Activated CD4-positive, alpha-beta T cell treated with anti-CD3 and anti-CD28 coated beads, Interleukin-2, amount 10 ng/mL, durations not matched to agents 7 days and 5 days (primary cell): ENCODE measurements at places on chromosomes 3 and 15.

DNA sequence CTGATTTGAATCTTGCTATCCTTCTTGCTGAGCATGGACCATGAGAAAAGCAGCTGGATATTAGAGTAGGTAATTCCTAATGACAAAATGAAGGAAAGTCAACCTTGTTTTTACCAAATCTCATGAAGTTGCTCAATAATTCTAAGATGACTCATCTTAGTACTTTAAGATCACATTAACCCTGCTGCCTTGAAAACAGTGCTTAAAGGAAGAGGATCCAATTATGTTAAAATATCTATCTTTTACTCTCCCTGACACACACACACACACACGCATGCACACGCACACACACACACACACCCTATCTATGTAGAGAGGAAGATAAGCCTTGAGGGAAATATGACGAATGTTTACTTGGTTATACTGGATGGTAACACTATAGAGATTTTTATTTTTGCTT lies 16.0 kb upstream of the MYO1E start:
- no peak for DNase-seq
- H3K27ac ChIP-seq: no peak overlapping the region
- peaks cover 17% of the 10 kb centered on the region for H3K4me1 ChIP-seq

DNA sequence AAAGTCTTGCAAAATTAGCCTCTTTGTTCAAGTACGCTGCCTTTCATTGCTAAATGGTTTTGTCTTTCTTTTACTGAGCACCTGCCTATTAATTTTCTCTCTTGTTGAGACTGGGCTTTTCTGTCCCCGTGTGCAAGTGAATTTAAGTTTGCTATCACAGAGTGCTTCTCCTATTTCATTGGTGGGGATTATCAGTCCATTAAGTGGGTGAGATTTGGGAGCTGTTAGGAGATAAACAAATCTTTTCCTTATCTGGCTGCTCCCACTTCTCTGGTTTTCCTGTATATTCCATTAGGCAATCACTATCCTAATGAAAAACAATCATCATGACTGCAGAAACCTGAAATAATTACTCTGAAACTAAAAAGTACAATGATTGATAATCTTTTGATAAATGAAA lies 254.2 kb downstream of the NR1D2 start:
- no peaks in the 10 kb centered on the region for H3K4me1 ChIP-seq
- H3K27ac ChIP-seq: no peak overlapping the region
- H3K4me3 ChIP-seq: no peak overlapping the region
- H3K36me3 ChIP-seq: no peaks in the 10 kb centered on the region
- no peaks in the 10 kb centered on the region for H3K27me3 ChIP-seq

GRCh38 chr15:46502667-46503066 lies 867.8 kb downstream of the SQOR start:
- H3K27me3 ChIP-seq: no peaks in the 10 kb centered on the region
- H3K4me1 ChIP-seq: no peaks in the 10 kb centered on the region
- no peak for DNase-seq

- H3K27me3 ChIP-seq: peaks cover 55% of the 10 kb centered on the region
- no peaks in the 10 kb centered on the region for H3K36me3 ChIP-seq
- peaks cover 11% of the 10 kb centered on the region for H3K4me1 ChIP-seq
These were observed 1.6 kb upstream of the PLD1 start for GRCh38 chr3:171811913-171812335.

GRCh38 chr3:9915254-9916141 lies 1.4 kb upstream of the IL17RC start:
- no peak overlapping the region for H3K27ac ChIP-seq
- H3K4me1 ChIP-seq: peaks cover 16% of the 10 kb centered on the region
- H3K27me3 ChIP-seq: peaks cover 6% of the 10 kb centered on the region
- H3K36me3 ChIP-seq: no peaks in the 10 kb centered on the region
- H3K4me3 ChIP-seq: peak overlapping the region; percentile 64

DNA sequence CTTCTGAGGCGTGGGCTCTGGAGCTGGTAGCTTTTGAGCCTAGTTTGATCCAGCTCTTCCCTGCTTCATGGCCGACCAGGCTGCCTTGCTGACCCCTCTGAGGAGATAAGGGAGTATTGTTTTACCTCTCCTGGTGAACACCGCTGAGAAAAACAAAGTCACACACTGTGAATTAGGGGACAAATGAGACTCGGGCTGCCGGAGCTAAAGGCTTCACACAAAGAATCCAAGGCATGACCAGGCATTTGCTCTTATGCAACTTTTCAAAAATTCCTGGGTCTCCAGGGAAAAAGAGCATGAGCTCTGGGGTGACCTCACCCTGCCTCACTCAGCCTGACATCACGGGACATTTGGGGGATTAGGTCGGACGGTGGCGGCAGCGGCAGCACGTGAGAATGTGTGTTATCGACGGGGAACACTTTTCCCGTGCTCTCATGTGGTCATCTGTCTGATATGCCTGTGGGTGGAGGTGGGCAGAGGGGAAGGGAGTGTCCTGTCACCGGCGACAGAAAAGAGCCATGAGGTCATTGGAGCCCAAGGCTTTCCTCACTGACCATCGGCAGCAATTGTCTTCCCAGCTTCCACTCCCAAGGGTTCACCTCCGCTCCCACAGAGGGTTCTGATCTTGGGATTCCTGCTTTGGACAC lies 61.0 kb downstream of the TMEM44 start:
- no peak for DNase-seq
- H3K4me1 ChIP-seq: no peaks in the 10 kb centered on the region
- H3K27ac ChIP-seq: no peak overlapping the region
- no peak overlapping the region for H3K4me3 ChIP-seq
- peaks cover 19% of the 10 kb centered on the region for H3K27me3 ChIP-seq
- H3K36me3 ChIP-seq: no peaks in the 10 kb centered on the region

GRCh38 chr3:110956081-110956480 lies 115.5 kb upstream of the NECTIN3 start:
- H3K36me3 ChIP-seq: no peaks in the 10 kb centered on the region
- H3K4me3 ChIP-seq: no peak overlapping the region
- DNase-seq: no peak

DNA sequence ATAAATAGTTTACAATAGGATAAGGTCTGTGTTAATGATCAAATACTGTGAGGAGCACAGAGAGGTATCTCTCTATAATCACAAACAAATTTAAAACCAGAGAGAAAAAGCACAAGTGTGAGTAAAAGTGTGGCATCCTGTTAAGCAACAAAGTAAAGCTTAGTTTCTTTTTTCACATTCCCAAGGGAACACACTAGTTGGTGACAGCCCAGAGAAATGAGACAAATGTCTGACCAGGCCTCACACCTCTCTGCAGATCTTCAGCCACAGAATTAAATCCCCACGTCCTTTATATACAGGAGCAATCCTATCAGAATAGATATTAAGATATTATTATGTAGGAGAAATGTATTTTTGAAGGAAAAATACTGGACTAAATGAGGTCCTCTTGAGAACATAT lies 2.7 kb downstream of the FBN1 start:
- H3K4me1 ChIP-seq: peaks cover 10% of the 10 kb centered on the region
- peaks cover 47% of the 10 kb centered on the region for H3K27me3 ChIP-seq
- H3K27ac ChIP-seq: no peak overlapping the region
- no peak for DNase-seq
- H3K36me3 ChIP-seq: no peaks in the 10 kb centered on the region

DNA sequence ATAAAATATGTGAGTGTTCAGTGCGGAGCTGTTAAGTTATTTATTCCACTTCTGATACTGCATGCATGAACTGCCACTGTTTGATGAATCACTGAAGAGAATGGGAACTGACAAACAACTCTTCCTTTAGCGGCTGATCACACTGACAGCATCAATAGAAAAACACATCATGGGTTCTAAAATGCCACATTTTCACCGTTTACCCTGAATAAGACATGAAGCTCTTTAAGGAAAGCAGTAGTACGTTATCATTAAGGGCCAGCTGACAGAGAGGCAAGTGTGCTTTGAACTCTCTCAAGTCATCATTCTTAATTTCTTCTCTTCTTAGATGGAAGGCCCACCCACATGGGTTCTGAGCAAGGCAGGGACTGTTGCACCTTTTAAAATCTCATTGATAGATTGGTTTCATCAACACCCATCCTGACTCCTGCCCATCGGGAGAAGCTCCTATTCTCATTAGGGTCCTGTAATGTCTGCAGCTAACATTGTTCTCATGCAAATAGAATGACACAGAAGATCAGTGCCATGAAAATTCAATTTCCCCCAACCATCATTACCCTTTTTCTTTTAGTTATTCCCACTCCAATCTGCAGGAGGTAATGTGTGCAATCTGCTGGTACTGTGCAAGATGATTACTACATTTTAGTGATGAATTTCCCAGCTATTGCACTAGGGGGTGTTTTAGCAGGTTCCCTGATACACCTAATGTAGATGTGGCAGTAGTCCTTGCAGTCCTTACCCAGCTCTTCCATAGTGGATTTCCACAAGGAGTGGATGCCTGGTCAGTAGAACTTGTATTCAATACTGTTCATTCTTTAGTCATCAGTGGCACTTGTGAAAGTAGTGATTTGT lies 119.1 kb downstream of the ROBO2 start:
- DNase-seq: no peak
- H3K27ac ChIP-seq: no peak overlapping the region
- no peaks in the 10 kb centered on the region for H3K4me1 ChIP-seq

GRCh38 chr3:142450189-142450588 lies 2.4 kb upstream of the XRN1 start:
- peaks cover 15% of the 10 kb centered on the region for H3K4me1 ChIP-seq
- no peak overlapping the region for H3K4me3 ChIP-seq
- H3K36me3 ChIP-seq: peaks cover 46% of the 10 kb centered on the region
- no peak overlapping the region for H3K27ac ChIP-seq
- DNase-seq: no peak

DNA sequence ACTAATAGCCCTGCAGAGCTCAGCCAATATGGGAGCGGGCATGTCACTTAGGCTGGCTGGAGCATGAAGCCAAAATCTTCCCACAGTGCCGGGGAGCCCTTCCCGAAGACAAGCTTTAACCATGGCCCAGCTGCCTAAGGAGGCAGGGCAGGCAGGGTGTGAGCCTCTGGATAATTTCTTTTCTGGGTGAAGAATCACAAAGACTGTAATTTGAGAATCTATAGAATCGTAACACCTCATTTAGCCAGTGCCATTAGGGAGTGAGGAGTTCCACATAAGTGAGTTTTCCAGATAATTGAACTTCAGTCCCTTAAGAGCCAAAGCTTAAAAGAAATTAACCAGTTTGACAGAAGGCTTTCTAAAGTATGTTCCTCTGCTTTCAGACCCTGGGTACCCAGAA lies 40.2 kb upstream of the TLE3 start:
- H3K36me3 ChIP-seq: no peaks in the 10 kb centered on the region
- no peak overlapping the region for H3K27ac ChIP-seq
- H3K4me1 ChIP-seq: peaks cover 29% of the 10 kb centered on the region
- no peak overlapping the region for H3K4me3 ChIP-seq
- no peak for DNase-seq

DNA sequence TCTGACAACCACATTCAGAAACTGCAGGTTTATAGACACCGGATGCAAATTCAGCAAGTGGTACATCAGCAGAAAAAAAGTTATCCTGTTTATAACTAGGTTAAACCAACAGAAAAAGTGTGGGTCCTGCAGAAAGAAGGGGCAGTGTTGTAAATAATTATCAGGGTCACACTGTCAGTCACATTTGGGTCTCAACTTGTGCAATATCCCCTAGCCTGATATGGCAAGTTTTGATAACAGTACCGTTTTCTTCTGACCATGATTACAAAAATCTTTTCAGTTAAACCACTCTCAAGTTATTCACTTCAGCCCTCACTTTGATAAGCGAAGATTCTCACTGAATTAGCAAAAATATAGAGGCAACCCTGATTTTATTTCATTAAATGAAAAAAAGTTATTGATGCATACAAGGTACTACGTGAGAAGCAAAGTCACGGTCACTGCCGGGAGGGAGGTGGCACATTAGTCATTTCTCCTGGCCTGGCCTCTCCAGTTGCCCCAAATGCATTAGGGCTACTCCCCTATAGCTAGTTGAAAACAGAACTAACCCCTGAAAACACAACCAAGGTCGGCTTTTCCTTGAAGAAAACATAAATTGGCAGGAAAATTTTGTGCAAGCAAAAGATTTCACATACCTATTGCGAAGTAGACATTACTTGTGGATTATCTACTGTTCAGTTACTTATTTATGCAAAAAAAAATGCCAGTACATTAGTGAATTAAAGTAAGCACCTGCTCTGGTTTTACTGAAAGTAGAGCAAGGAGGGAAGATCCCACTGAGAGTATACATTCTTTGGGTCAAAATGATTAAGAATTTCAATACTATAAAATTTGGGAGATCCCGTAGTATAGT lies 28.6 kb downstream of the IL5RA start:
- H3K36me3 ChIP-seq: no peaks in the 10 kb centered on the region
- no peaks in the 10 kb centered on the region for H3K27me3 ChIP-seq
- H3K4me3 ChIP-seq: no peak overlapping the region
- H3K4me1 ChIP-seq: no peaks in the 10 kb centered on the region
- no peak for DNase-seq
- no peak overlapping the region for H3K27ac ChIP-seq

DNA sequence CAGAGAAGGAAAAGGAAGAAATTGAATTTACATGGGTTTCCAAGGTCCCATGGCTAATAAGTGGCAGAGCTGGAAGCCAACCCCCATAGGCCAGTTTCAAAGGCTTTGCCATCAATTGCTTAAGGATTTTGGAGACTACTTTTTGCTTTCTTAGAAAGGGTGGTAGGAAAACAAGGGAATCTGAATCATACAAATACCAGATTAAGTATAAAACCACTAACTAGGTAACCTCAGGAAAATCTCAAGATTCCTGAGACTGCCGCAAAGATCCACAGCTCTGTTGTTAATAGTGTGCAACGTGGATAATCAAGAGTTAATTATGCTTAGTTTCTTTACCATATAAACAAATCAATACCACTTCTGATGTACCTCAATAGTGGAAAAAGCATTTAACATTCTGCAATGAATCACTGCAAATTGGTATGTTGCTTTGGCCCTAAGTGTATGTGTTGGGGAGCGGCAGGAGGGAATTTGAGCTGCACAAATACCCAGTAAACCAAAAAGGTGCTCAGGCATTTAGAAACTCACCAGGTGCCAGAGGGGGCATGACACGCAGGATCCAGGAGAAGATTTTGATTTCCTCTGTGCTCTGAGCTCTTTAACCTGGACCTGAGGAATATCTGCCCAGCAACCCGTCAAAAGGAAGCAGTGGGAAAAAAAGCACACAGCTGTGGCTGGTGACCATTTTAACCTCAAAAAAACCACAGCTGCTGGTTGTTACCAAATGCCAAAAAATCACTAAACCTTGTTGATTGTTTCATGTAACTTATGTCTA lies 22.0 kb downstream of the AADAC start:
- DNase-seq: no peak
- H3K27ac ChIP-seq: no peak overlapping the region
- no peaks in the 10 kb centered on the region for H3K36me3 ChIP-seq
- H3K27me3 ChIP-seq: peaks cover 43% of the 10 kb centered on the region
- H3K4me1 ChIP-seq: peaks cover 5% of the 10 kb centered on the region
- H3K4me3 ChIP-seq: no peak overlapping the region

- H3K27ac ChIP-seq: no peak overlapping the region
- no peak for DNase-seq
- no peak overlapping the region for H3K4me3 ChIP-seq
- H3K4me1 ChIP-seq: no peaks in the 10 kb centered on the region
- H3K36me3 ChIP-seq: no peaks in the 10 kb centered on the region
These were observed 157.5 kb upstream of the CHRM5 start for GRCh38 chr15:33810806-33811205.

GRCh38 chr3:138473391-138473790 lies 39.0 kb downstream of the ESYT3 start:
- no peak overlapping the region for H3K27ac ChIP-seq
- no peak overlapping the region for H3K4me3 ChIP-seq
- H3K4me1 ChIP-seq: no peaks in the 10 kb centered on the region
- no peak for DNase-seq
- no peaks in the 10 kb centered on the region for H3K36me3 ChIP-seq
